Right atrium auricular region (tissue), 2 donors: ENCODE measurements at places on chromosomes 2 and 18. TPM values are rescaled to one million over a fixed set of nuclear protein-coding genes. Genes with fewer than 3 reads are reported as not detected.

ATP8B1 gene
- 6.0 TPM for total RNA-seq

MGAT5 gene
- 91.0 TPM for total RNA-seq

COLEC12 gene
- total RNA-seq, result 15.3 TPM

HAT1 gene
- total RNA-seq, result 22.8 TPM

PROC gene
- not detected for total RNA-seq

WDR35 gene
- total RNA-seq, result 4.1 TPM

MC2R gene
- not detected for total RNA-seq

ALK gene
- 0.26 TPM for total RNA-seq
